ENCODE measurements at places on chromosomes 11 and 22. TPM values are rescaled to one million over a fixed set of nuclear protein-coding genes. Genes with fewer than 3 reads are reported as not detected.

OR51B4 gene
- total RNA-seq = not detected

- DNase-seq = no peak
Measured at GRCh38 chr11:66231561-66231960, 36.9 kb upstream of the RAB1B start.

DNA sequence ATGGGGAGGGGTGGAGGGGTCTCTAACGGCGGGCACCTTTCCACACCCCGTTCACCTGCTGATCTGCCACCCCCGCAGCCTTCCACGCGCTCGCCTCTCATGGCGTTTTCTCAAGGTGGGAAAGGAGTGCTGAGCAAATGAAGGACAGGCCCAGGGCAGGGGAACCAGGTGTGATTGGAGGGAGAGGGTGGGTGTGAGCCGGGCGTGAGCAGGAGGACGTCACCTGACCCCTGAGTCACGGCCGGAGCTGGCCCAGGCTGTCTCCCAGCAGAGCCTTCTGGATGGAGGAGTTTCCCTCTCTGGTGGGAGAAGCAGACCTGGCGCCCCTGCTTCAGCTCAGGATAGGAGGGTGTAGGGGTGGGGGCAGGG lies 14.0 kb upstream of the ARHGAP8 start:
- DNase-seq = peak; percentile 21

DNA sequence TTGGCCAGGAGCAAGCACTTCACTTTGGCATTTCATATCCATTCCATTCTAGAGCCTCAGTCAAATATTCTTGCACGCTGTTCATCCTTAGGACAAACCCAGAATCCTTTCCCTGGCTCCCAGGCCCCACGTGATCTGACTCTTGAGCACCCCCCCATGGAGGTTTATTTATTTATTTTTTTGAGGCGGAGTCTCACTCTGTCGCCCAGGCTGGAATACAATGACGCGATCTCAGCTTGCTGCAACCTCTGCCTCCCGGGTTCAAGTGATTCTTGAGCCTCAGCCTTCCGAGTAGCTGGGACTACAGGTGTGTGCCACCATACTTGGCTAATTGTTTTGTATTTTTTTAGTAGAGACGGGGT lies 12.7 kb upstream of the TSGA10IP start:
- DNase-seq = peak; percentile 42

DNA sequence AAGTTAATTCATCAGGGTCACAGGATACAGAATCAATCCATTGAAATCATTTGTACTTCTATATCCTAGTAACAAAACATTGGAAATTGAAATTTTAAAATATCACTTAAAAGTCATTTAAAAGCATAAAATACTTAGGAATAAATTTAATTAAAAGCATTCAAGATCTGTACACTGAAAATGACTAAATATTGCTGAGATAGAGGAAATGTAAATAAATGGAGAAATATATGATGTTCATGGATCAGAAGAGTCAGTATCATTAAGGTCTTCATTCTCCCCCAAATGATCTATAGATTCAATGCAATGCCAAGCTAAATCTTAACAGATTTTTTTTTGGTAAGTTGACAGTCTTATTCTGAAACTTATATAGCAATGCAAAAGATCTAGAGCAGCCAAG lies 49.8 kb downstream of the RRP8 start:
- DNase-seq = no peak

DNA sequence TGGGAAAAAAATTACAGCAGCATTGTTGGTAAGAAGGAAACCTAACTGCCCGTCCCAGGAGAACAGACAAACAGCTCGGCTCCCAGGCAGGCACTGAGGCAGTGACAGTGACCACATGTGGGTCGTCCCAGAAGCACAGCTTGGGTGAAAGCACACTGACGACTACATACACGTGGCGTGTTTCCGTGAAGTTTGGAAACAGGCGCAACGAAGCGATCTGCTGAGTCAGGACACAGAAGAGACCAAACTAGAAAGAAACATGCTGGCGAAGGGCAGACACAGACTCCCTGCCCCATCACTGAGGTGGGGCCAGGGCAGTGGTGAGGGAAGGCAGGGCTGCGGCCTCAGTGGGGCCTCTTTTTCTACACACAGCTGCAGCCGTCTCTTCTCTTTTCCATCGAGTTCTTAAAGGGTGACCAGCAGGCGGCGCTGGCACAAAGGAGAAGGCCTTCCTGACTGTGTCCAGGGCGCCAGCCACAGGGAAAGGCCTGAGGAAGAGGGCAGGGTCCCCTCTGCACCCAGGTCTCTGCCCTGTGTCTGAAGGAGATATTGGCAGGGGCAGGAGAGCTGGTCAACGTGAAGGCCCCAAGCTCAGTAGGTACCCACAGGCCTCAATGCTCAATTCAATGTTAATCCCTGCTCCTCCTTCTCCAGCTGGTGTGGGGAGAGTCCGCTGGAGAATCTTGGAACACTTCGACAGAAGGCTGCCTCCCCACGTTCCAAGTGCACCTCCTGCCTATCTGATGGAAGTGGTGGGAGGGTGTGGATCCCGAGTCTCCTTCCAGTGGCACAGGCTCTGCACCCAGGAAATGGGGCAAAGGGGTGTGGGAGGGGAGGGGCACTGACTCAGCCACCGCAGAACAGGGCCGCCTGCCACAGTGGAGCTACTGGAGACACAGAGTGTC lies 19.9 kb downstream of the CARS1 start:
- DNase-seq = peak; percentile 77

- DNase-seq = peak; percentile 38
Measured at GRCh38 chr11:32870676-32871075, 21.9 kb upstream of the QSER1 start.

- DNase-seq = peak; percentile 92
Measured at GRCh38 chr11:107928046-107928766, at the start of gene RAB39A. Gene RAB39A, plus strand, starts transcription at chr11:107928448. Its CDS starts 121 bp downstream, at chr11:107928569.

GRCh38 chr11:20097319-20098221 lies 62.7 kb downstream of the DBX1 start:
- peak; percentile 60 for DNase-seq

DNA sequence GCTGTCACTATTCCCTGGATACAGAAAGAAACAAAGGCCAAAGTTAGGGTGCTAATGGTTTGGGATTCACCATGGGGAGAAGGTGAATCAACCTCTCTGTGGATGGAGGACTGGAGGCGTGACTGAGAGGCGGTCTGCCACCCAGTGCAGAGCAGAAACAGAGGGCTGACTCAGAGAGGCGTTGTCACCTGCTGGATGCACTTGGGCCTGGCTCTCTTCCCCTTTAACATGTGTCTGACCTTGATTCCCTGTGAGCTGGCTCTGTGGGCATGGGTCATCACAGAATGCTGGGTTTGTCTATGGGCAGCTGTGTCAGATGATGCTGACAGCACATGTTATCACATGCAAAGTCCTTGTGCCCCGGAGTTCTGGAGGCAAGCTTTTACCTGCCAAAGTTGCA lies 75.9 kb downstream of the LDLRAD3 start:
- no peak for DNase-seq

- DNase-seq = no peak
Measured at GRCh38 chr22:43320943-43321900, 21.9 kb downstream of the SCUBE1 start.
